NCI-H1105 (cell line): ENCODE measurements at places on chromosomes 4 and X.

DNA sequence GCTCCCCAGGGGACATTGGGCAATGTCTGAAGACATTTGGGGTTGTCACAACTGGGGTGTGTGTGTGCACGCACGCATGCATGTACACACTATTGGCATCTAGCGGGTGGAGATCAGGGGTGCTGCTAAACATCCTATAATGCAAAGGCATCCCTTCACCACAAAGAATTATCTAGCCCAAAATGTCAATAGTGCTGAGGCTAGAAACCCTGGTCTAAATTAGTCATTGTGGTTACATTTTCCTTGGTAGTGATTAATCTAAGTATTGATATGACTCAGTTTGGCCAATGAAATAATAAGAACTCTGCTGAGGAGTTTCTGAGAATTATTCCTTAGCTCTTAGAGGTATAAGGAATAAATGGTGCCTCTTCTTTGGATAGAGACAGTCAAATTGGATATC lies 200.2 kb downstream of the CLCN4 start:
- no peak for DNase-seq

- no peak for DNase-seq
Measured at GRCh38 chrX:147228153-147228552, 413.6 kb upstream of the CXorf51A start.

DNA sequence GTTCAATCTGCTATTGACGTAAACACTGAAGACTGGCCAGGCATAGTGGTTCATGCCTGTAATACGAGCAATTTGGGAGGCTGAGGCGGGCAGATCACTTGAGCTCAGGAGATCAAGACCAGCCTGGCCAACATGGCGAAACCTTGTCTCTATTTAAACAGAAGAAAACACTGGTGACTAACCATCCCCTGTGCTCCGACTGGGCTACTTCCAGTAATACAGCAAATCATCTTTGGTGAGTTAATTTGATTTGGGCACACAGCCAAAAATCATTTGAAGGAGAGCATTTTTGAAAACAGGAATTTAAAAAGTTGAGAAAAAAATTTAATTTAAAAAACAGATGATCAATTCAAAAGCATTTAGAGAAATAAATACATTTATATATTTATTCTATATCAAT lies 52.0 kb downstream of the SEC24D start:
- DNase-seq = no peak

- no peak for DNase-seq
Measured at GRCh38 chrX:110954428-110955100, 141.4 kb upstream of the PAK3 start.

GRCh38 chrX:75337525-75337924 lies 63.6 kb downstream of the UPRT start:
- no peak for DNase-seq

GRCh38 chrX:41705680-41706374 lies 17.1 kb downstream of the GPR34 start:
- DNase-seq = no peak

DNA sequence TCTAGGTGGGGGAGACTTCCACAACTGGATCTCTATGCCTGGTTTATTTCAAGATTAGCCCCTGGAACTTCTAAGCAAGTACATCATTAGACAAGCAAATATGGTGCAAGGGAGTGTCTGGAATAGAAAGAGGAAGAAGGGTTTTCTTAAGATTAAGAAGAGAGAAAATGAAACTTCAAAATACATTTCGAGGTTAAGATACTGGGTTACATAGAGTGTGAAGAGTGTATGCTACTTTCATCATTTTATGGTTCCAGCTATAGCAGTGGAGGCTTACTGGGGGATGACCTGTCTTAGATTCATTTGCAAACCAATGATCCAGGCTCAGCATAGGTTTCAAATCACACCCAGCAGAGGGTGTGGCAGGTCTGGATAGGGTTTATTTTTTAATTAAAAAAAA lies 144.4 kb upstream of the GATB start:
- no peak for DNase-seq

- no peak for DNase-seq
Measured at GRCh38 chrX:13518126-13518525, 51.3 kb upstream of the EGFL6 start.

- no peak for DNase-seq
Measured at GRCh38 chrX:79159800-79160199, 15.3 kb downstream of the GPR174 start.

DNA sequence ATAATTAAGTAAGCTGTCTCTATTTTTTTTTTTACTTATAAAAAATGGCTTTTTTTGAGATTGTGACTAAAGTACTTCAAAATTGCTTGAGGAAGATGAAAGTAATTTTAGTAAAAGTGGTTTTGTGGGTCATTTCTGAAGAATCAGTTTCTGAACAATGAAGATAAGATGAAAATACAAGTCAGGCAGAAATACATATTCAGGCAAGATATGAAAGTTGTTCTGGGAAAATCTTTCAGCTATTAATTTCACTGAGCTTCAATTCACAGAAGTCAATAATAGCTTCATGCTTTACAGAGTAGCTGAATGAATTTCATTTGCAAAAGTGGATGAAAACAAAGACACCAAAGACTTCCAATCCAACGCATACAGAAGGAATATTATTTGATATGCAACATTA lies 305.2 kb upstream of the ARSJ start:
- DNase-seq = no peak

- no peak for DNase-seq
Measured at GRCh38 chr4:75530556-75531322, 16.5 kb downstream of the THAP6 start.

DNA sequence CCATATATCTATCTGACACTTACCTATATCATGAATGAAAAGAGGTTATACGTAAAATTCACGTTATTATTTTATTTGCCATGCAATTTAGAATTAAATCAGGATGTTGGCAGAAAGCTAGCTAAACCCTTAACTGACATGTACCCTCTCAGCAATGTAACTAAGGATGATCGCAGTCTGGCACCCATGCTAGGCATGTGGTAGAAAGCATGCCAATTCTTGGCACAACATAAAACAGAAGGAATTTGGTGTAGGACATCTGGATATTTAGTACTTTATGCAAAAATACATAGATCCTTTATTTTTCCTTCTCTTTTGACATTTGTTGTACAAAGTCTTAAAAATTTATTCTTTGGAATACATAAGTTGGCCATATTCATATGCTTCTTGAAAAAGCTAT lies 436.8 kb upstream of the FAT1 start:
- no peak for DNase-seq

DNA sequence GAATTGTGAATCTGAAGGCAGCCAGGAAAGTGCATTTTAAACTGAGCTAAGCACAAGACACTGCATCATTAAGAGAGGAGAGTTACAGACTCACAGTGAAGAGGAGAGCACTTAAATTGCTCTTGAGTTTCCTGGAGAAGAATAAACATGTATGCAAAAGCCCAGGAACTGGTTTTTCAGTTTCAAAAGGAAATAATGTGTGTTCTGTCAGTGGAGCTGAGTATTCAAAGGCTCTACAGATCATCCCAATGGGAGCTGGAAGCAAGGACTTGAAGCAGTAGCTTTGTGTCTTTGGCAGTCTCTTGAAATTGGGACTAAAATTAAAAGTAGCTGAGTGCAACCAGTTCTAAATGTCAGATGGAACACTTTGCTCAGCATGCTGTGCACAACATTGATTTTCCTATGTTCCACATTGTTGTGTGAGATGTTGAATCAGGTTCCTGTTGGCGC lies 147.5 kb upstream of the ANK2 start:
- DNase-seq = no peak

DNA sequence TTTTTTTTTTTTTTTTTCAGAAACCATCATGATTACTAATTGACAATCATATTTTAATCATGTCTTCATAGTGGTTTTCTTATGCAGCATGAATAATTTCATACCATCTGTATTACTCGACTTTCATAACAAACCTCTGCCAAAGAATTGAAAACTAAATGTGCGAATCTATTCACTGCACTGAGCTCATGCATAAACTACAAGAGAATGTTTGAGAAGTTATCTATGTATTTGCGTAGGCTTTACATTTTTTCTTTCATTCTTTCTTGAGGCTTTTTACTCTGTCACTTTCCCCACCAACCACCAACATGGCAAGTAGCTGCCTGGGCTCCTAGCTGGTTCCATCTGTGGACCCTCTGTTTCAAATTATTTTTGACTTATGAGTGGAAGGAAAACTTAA lies 1761.0 kb downstream of the STIM2 start:
- no peak for DNase-seq

- DNase-seq = no peak
Measured at GRCh38 chr4:90209922-90210321, 82.7 kb downstream of the CCSER1 start.

- no peak for DNase-seq
Measured at GRCh38 chr4:109942292-109942926, 29.7 kb downstream of the EGF start.

DNA sequence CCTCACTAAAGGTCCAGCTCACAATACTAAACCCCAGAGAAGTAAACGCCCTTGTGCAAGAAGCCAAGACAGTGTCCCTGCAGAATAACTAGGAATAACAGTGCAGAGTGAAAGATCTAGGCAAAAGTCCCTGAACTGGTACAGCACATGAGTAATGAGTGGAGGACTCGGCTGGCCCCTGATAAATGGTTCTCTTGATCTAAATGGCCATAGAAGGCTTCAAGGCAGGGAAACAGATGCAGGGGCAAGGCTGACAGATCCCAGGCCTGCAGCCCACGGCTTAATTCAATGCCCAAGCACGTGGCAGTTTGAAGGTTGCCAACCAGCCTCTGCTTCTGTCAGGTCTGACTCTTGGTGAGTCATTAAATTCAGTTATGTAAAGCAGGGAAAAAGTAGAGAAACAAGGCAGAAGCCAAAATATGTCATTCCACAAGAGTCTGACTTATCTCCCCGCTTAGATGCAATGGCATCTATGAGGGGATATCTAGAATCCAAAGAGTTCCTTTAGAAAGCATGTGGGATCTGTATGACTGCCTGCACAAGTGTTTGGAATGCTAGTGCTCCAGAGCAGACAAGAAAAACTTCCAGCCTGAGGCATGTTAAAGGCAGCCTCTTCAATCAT lies 121.3 kb downstream of the PRDM5 start:
- no peak for DNase-seq
